Dermis blood vessel endothelial cell (primary cell): ENCODE measurements at places on chromosomes 3 and 15. TPM values are rescaled to one million over a fixed set of nuclear protein-coding genes. Genes with fewer than 3 reads are reported as not detected.

GRCh38 chr3:44981220-44981619, 5.2 kb downstream of the EXOSC7 start:
- DNase-seq: no peak

GRCh38 chr3:184645336-184645735, 66.5 kb downstream of the MAGEF1 start:
- no peak for DNase-seq

- DNase-seq: no peak
Measured at GRCh38 chr15:70852501-70853317, 1.2 kb downstream of the LARP6 start.

Gene BBS4
- 9.2 and 10.2 TPM in 2 replicates for total RNA-seq

DNA sequence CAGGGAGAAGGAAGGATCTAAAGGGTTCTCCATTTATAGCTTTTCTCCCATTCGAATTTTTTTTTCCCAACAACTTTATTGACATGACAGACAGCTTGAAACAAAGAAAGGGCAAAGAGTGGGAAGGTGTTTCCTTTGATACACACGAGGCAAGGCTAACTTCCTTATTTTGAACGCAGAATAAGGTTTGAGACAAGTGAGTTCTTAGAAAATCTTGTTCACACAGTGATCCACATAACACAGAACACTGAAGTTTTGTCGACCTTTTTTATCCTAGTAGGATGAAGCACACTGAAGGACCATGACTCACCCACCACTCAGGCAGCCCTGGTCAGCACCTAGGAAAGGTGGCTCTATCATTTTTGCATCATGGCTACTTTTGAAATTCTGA, 425.8 kb upstream of the MDFIC2 start:
- DNase-seq: peak; percentile 93

Gene NLGN1
- total RNA-seq: 1.4 and 2.6 TPM in 2 replicates

GRCh38 chr3:56763233-56763632, 38.5 kb downstream of the ARHGEF3 start:
- DNase-seq: no peak

DNA sequence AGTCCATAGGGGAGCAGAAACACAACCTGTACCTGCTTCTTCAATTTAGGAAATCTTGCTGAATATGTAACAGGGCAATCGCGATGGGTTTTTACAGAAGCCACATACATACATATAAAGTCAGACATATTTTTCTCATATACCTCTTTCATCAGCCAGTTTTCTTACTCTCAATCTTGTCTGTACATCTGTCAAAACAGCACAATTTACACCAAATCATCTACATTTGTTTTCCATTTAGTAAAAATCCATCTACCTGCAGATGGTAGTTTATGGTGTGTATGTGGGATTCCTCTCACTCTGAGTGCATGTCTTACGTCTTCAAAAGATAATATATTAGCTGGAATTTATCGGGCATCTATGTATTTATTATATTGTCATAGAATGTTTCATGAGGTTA, 208.7 kb downstream of the ZPLD1 start:
- no peak for DNase-seq
